Effector memory CD8-positive, alpha-beta T cell (primary cell): ENCODE measurements at places on chromosomes 12 and 14.

DNA sequence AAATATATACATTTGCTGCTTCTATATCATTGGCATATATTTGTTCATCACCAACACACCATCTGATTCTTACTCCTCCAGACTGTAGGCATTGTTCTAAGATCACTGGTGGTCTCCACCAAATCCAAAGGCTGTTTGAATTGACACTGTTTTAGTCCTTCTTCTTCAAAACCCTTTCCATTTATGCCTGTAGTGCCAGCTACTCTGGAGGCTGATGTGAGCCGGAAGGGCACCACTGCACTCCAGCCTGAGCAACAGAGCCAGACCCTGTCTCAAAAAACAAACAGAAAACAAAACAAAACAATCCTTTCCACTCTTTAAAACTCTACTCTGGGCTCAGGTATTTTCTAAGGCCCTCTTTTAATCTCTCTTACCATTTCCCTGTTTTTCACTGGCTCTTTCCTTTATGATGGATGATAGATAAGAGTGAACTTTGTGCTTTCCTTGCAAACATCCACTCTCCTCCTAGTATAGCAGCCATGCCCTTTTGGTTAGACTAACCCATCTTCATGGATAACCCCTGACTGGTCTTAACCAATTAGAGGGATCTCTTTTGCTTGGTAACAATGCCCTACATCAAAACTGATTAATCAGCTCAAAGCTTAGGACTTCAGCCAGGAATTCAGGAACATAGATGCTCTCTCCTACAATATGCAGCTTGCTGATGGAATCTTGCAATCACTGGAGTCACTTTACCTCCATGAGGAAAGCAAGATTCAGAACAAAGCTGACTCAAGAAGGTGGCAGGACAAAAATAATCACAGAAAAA, 24.9 kb downstream of the SPTSSA start:
- H3K4me1 ChIP-seq: peaks cover 5% of the 10 kb centered on the region
- no peak for DNase-seq
- peaks cover 4% of the 10 kb centered on the region for H3K36me3 ChIP-seq
- H3K27ac ChIP-seq: no peak overlapping the region

- H3K4me1 ChIP-seq: peaks cover 9% of the 10 kb centered on the region
- peak; percentile 56 for DNase-seq
- peaks cover 56% of the 10 kb centered on the region for H3K36me3 ChIP-seq
- H3K27me3 ChIP-seq: peaks cover 17% of the 10 kb centered on the region
- H3K27ac ChIP-seq: no peak overlapping the region
- H3K4me3 ChIP-seq: no peak overlapping the region
Measured at GRCh38 chr12:49098035-49098451, 3.4 kb upstream of the DHH start.

- H3K27me3 ChIP-seq: no peaks in the 10 kb centered on the region
- peak; percentile 3 for DNase-seq
- H3K27ac ChIP-seq: no peak overlapping the region
- peaks cover 6% of the 10 kb centered on the region for H3K4me1 ChIP-seq
- H3K4me3 ChIP-seq: no peak overlapping the region
Measured at GRCh38 chr12:27185234-27186021, 58.7 kb upstream of the STK38L start.

- peaks cover 24% of the 10 kb centered on the region for H3K4me1 ChIP-seq
- no peak overlapping the region for H3K4me3 ChIP-seq
- H3K27ac ChIP-seq: no peak overlapping the region
Measured at GRCh38 chr14:90253826-90254225, 2.5 kb upstream of the PSMC1 start.

- no peaks in the 10 kb centered on the region for H3K36me3 ChIP-seq
- DNase-seq: no peak
Measured at GRCh38 chr12:66901138-66901932, 222.5 kb upstream of the GRIP1 start.

- H3K27ac ChIP-seq: no peak overlapping the region
- H3K27me3 ChIP-seq: no peaks in the 10 kb centered on the region
- H3K4me3 ChIP-seq: no peak overlapping the region
- H3K36me3 ChIP-seq: no peaks in the 10 kb centered on the region
Measured at GRCh38 chr12:92068459-92068858, 77.2 kb downstream of the BTG1 start.

GRCh38 chr12:58069268-58069963, 128.0 kb downstream of the ATP23 start:
- no peaks in the 10 kb centered on the region for H3K27me3 ChIP-seq
- H3K36me3 ChIP-seq: no peaks in the 10 kb centered on the region
- H3K27ac ChIP-seq: no peak overlapping the region
- DNase-seq: no peak
- no peaks in the 10 kb centered on the region for H3K4me1 ChIP-seq

- no peak overlapping the region for H3K4me3 ChIP-seq
- no peaks in the 10 kb centered on the region for H3K36me3 ChIP-seq
- no peaks in the 10 kb centered on the region for H3K27me3 ChIP-seq
- H3K4me1 ChIP-seq: no peaks in the 10 kb centered on the region
- no peak for DNase-seq
Measured at GRCh38 chr14:104702673-104703072, 13.3 kb downstream of the INF2 start.

GRCh38 chr14:76647697-76648298, 113.5 kb upstream of the VASH1 start:
- peaks cover 16% of the 10 kb centered on the region for H3K27me3 ChIP-seq
- no peaks in the 10 kb centered on the region for H3K4me1 ChIP-seq
- no peak for DNase-seq
- no peak overlapping the region for H3K4me3 ChIP-seq
